PC-3 (cell line): ENCODE measurements at places on chromosomes 16 and 17. TPM values are rescaled to one million over a fixed set of nuclear protein-coding genes. Genes with fewer than 3 reads are reported as not detected.

Gene C1QL1
- 2.8 and 4.1 TPM in 2 replicates for total RNA-seq

Gene TMEM220
- 0.98 and 3.9 TPM in 2 replicates for total RNA-seq

Gene CBX2
- 39.2 and 43.9 TPM in 2 replicates for total RNA-seq

Gene KRT20
- 0.18 TPM in 1 of 2 replicates, not detected in the other for total RNA-seq

Gene SLC35G6
- not detected in 2 replicates for total RNA-seq

Gene IRX3
- total RNA-seq, result not detected in 2 replicates

Gene DHRS7C
- total RNA-seq, result not detected in 2 replicates

Gene CLEC18B
- 0.29 and 0.87 TPM in 2 replicates for total RNA-seq

Gene ABCC6
- 0.73 TPM in 1 of 2 replicates, not detected in the other for total RNA-seq

Gene SEPHS2
- total RNA-seq, result 8.4 and 16.8 TPM in 2 replicates

Gene PRR11
- total RNA-seq, result 77.2 and 78.9 TPM in 2 replicates

Gene HIRIP3
- total RNA-seq, result 18.4 and 26.8 TPM in 2 replicates

Gene GCGR
- 0.11 TPM in 1 of 2 replicates, not detected in the other for total RNA-seq

Gene TMEM92
- total RNA-seq, result 5.6 and 6.9 TPM in 2 replicates

Gene DLX4
- 0.35 and 0.44 TPM in 2 replicates for total RNA-seq

Gene FGF11
- 0.69 and 1.0 TPM in 2 replicates for total RNA-seq

Gene SLFN12
- not detected in 2 replicates for total RNA-seq

Gene P3H4
- total RNA-seq, result 29.6 and 35.1 TPM in 2 replicates

Gene ZFHX3
- total RNA-seq, result 3.5 and 4.5 TPM in 2 replicates

Gene PRDM7
- not detected in 2 replicates for total RNA-seq

Gene PIRT
- total RNA-seq, result not detected in 2 replicates

Gene EPX
- not detected in 2 replicates for total RNA-seq

Gene TEX14
- 0.12 and 0.29 TPM in 2 replicates for total RNA-seq

Gene AATK
- total RNA-seq, result 1.1 and 1.7 TPM in 2 replicates

Gene TSPAN10
- total RNA-seq, result 3.5 and 3.9 TPM in 2 replicates

Gene LHX1
- total RNA-seq, result not detected in 2 replicates

Gene MAZ
- 279 and 358 TPM in 2 replicates for total RNA-seq
